Caki2 (cell line): ENCODE measurements at places on chromosomes 5 and 9. TPM values are rescaled to one million over a fixed set of nuclear protein-coding genes. Genes with fewer than 3 reads are reported as not detected.
A peak's percentile ranks its signal among the peaks of the same experiment; 100 is the strongest.

Gene TAF1L
- not detected in 2 replicates for total RNA-seq

Gene SLC34A3
- total RNA-seq: not detected in 2 replicates

GRCh38 chr9:121133104-121133816 is 58.5 kb downstream of the CNTRL start:
- DNase-seq: no peak

Gene TICAM2
- total RNA-seq: 0.72 TPM in 1 of 2 replicates, not detected in the other

DNA sequence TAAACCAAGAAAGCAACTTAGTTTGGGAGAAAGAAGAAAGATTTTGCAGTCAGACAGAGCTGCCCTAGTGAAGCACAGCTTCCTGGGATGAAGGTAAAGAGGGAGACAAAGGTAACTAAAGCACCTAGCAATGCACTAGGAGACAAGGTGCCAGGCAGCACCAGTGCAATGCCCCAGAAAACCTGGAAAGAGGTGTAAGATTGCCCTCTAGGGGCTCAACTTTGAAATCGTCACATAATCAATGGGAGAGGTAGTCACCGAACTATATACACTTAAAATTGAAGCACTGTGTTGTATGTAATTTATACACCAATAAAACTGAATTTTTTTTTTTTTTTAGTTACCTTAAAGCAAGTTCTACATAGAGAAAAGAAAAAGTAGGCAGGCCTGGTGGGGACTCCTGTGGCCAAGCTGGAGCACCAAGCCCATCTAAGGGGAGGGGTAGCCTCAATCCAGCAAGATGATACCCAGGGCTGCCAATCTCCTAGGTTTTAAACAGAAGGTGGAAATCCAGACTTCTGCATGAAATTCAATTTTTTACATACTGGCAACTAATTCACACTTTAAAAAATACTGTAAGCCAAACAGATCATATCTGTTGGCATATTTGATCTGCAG is 48.2 kb downstream of the CDK5RAP2 start:
- DNase-seq: peak; percentile 12

DNA sequence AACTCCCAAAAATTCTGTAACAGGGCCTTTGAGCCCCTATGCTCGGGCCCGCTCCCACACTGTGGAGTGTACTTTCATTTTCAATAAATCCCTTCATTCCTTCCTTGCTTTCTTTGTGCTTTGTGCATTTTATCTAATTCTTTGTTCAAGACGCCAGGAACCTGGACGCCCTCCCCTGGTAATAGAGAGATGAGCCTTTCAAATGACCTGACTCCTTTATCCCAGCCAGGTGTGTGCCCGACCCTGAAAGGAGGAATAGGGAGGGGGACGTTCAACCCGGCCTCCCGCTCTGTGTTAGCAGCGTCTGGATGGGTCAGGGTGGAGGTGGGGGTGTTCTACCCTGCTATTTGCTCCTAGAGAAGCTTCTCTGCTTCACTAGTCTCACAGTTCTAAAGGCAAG is 53.9 kb downstream of the FXN start:
- no peak for DNase-seq

DNA sequence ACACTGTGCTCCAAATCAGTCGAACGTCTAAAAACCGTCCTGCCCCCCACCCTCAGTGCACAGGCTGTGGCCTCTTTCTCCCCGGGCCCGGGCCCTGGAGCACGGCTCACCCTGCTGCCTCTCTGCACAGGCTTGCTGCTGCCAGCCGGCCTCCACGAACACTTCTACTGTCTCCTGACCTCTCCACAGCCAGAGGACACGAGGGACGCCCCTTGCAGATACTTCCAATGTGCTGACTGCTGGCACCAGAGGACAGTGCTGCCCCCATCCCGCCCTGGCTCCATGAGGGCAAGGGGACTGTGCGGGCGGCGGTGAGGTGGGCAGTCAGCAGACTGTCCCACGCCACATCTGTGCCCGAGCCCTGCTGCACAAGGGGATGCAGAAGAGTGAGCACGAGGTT is 174.8 kb downstream of the COL23A1 start:
- no peak for DNase-seq

Gene CSF2
- not detected in 2 replicates for total RNA-seq

DNA sequence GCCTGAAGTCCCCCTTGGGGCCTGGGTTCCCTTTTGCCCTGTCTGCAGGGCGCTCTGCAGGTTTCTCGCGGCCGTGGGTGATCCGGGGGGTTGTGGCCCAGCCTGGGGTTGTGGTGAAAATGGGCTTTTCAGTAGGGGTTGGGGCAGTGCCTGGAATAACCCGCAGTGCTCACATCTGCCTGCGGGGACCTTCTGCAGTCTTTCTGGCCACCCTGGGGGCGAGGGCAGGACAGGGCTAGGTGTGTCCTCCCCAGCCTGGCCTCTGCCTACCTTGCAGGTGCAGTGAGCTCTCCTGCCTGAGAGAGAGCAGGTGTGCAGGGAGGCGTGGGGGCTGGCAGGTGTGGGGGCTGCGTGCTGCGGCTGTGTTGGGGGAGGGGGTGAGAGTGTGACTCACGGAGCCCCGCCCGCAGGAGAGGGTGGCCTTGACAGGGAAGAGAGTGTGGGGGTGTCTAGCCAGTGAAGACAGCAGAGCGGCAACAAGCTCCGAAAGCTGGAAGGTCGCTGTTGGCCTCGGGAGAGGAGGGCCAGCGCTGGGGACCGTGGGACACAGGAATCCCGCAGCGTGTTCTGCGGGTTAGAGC is 131.4 kb downstream of the MRPL36 start:
- DNase-seq: no peak

Gene HAVCR2
- not detected in 2 replicates for total RNA-seq
